HCEC 1CT (cell line): ENCODE measurements at places on chromosomes 1 and 21.

GRCh38 chr1:184745929-184746638 is 8.6 kb downstream of the EDEM3 start:
- DNase-seq = no peak

DNA sequence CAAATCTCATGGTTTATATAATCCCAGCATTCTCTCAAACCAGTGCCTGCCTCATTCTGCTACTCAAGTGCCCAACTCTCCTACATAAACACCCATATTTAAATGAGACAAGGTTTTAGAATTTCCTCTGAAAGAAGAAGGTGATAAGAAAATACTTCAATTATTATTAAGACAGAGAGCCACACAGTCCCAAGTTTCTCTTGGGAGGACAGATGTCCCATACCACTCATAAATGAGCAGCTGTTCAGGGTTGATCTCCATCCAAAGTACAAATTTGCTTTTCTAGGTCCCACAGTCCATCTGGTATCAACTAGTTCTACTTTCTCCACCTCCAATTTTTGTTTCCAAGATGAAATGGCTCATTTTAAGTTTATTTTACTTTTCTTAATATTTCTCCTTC is 11.3 kb downstream of the DCAF8 start:
- DNase-seq = no peak

DNA sequence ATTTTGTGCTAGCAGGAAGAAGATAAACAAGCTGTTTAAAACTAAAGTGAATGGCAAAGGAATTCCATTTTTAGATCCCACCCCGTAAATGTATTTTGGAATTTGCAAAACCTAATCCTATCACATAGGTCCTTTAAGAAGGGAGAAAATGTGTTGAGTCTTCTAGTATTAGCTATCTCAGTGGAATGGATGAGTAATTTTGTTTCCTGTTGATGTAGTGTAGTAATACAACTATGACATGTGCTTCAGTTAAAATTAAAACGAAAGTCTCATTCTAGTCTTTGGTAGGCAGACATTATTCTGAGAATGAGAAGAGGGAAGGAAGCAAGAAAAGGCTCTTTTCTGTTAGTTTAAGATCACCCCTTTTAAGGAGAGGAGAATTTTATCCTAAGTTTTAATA is 265.9 kb upstream of the C1orf105 start:
- DNase-seq = peak; percentile 93

- no peak for DNase-seq
Measured at GRCh38 chr21:45469273-45470086, 64.5 kb downstream of the COL18A1 start.

DNA sequence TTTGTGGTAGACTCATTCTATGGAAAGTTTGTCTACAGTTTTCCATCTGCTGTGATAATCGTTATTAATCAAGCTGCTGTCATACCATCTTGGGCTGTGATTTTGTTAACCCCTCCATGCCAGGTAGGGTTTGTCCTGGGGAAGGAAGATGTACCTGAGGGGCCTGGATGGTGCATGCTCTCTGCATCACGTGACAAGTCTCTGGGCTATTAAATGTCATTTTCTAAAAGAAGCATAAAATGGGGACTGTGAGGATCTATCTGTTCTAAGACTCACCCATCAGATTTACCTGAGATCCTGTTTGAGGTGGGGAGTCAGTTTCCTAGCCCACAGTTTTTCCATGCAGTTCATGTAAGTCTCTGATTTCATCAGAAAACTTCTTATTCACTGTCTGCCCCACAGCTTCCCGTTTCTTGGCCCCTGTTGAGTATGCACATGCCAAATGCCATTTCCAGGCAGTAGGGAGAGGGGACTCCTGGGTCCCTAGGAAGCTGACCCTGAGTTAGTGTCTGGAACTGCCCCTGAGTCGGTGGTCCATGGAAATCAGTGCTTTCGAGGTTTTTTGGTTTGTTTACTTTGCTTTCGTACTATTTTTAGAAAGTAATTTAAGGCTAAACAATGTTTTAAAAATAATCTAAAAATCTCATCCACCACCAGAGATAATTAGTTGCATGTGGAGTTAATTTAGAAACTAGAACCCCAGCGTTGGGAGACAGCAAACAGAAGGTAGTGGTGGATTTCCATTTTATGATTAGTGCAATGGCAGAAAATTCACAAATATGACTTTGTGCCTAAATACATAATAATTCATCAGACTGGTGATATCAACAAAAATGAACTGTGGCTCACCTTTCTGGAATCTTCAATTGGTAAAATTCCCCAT is 46.7 kb downstream of the ZBTB18 start:
- no peak for DNase-seq

- no peak for DNase-seq
Measured at GRCh38 chr1:116514708-116515525, 55.9 kb downstream of the CD58 start.

- no peak for DNase-seq
Measured at GRCh38 chr1:219716611-219717114, 103.8 kb upstream of the ZC3H11B start.

- peak; percentile 86 for DNase-seq
Measured at GRCh38 chr21:34983680-34984086, 65.4 kb downstream of the RUNX1 start.

DNA sequence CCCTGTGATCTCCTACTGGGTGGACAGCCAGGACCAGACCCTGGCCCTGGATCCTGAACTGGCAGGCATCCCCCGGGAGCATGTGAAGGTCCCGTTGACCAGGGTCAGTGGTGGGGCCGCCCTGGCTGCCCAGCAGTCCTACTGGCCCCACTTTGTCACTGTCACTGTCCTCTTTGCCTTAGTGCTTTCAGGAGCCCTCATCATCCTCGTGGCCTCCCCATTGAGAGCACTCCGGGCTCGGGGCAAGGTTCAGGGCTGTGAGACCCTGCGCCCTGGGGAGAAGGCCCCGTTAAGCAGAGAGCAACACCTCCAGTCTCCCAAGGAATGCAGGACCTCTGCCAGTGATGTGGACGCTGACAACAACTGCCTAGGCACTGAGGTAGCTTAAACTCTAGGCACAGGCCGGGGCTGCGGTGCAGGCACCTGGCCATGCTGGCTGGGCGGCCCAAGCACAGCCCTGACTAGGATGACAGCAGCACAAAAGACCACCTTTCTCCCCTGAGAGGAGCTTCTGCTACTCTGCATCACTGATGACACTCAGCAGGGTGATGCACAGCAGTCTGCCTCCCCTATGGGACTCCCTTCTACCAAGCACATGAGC is 17.2 kb upstream of the SLC25A44 start:
- DNase-seq = no peak

- no peak for DNase-seq
Measured at GRCh38 chr1:78267513-78268218, 221.9 kb downstream of the GIPC2 start.

- DNase-seq = no peak
Measured at GRCh38 chr1:66476774-66477173, 57.2 kb upstream of the SGIP1 start.

DNA sequence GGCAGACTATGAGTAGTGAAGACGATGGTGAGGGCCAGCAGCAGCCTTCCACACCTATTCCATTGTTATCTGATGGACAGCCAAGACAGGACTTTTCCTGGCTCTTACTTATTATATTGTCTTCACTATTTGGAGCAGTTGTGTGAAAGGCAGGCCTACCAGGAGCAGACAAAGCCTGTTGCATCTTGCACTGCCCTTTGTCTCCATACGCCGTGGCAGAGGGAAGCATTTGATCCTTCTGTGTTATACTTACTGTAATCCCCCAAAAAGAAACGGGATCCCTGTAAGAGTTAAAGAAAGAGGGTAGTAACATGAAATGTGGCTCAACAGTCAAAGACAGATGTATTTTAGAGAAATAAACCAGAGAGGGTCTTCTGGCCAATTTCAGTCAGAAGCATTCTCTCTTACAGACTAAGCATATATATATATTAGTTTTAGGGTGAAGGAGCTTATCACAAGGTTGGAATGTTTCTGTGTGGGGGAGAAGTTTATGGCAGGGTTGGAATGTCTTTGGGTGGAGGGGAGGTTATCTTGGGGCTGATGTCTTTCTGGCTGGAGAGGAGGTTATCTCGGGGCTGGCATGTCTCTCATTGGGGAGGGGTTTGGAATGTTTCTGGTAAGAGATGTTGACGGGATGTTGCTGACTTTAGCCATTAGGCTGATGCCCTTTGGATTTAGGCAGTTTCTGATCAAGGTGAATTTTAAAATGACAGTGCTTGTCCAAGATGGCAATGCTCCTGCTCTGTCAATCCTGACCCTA is 23.4 kb upstream of the HSD3B1 start:
- DNase-seq = no peak

DNA sequence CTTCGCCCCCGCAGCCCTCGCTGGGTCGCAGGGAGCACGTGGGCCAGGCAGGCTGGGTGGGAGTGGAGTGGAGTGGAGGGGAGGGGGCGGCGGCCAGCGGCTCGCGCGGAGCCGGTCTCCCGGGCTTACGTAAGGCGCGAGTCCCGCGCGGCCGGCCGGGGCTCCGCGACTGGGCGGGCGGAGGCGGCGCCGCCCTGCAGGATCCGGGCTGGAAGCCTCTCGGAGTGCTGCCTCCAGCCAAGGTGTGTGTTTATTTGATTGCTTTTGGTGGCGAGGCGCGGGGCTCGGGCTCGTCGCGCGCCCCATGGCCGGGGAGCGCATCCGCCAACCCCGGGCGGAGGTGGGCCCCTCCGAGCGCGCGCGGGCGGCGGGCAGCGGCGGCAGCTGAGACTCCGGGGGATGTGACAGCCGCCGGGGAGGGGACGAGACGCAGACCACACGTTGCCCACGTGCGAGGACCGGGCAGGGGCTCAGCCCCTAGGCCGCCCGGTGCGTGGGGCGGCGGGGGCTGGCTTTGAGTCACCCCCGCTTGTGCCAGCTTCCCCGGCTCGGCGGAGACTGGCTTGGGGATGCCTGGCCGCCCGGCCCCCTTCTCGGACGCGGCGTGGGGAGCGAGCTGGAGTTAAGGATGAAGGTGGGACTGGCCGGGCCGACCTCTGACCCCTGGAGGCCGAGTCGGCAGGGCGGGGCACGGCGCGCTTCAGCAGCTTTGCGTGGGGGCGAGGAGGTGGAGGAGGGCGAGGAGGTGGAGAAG is 402 bp upstream of the AK4 start:
- DNase-seq = peak; percentile 48

DNA sequence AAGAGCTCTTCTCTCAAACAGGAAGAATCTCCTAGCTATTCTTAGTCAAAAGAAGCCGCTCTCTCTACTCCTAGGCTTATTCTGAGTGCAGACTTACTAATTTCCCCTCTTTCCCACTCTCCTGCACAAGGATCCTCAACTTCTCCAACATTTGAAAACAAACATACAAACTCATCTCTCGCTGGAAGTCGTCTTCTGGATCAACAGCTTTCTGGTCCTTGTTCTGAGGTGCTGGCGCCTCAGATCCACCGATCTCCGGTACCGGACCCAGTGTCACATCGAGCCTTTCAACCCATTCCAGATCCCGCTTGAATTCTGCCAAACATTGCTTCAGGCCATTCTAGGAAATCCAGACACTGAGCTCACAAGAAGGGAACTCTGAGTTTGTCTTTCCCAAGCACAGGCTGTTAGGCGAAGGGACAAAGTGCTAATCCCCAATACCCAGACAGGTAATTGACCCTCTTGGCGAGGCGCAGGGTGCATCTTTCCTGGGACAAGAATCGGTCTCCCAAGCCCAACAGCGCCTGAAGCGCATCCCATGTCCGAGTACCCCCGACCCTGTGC is 696 bp downstream of the EBNA1BP2 start:
- no peak for DNase-seq

GRCh38 chr1:156434989-156435544 is 65.5 kb downstream of the MEF2D start:
- DNase-seq = no peak

DNA sequence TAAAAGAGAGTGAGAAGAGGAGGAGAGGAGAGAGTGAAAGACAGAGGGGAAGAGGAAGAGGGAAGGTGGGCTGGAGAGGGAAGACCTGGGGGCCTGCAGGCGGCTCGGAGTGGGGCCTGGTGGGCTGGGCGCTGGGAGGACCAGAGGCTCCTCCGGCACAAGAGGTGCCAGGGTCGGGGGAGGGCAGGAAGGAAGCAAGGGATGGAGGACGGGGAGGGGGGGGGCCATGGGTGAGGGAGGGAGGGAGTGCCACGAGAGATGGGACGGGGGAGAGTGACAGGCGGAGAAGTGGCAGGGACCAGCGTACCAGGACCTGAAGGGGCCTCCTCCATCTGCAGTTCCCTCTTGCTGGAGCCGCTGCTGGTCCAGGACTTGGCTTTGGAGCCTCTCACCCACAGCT is 87.7 kb downstream of the CASZ1 start:
- DNase-seq = no peak

GRCh38 chr1:83958704-83959103 is 40.2 kb downstream of the TTLL7 start:
- peak; percentile 1 for DNase-seq

DNA sequence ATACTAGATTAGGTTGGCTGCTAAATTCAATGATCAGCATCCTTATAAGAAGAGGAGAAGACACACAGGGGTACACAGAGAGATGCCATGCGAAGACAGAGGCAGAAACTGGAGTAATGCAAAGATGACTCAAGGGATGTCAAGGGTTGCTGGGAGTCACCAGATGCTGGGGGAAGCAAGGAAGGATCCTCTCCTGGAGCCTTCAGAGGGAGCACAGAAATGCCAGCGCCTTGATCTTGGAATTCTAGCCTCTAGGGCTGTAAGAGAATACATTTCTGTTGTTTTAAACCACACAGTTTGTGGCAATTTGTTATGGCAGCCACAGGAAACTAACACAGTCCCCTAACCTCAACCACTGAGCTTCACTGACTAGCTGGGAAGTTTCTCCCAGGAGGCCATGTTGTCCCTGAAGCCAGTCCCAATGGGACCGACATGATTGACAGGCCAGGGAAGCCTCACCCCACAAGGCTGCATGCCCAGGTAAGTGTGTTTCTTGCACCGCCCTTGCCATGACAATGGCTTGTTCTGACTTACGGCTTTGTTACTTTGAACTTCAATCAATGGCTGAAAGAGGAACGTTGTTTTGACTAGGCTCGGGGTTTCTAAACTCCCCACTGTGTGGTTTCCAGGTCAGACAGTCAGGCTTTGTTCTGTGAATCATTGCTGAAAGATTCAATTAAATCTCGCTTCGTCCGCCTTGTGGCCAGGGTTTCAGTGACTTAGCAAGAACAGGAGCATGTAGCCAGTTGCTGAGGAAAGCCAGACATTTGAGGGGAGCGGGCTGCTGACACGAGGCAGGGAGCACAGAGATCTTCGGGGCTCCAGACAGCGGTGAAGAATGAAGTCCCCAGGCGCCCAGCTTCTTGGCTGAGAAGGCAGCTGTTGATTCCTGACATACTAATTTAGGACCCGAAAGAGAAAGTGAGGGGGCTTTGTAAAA is 62.3 kb downstream of the RUNX1 start:
- DNase-seq = peak; percentile 91

- DNase-seq = no peak
Measured at GRCh38 chr1:55053265-55053954, 14.1 kb downstream of the PCSK9 start.

GRCh38 chr1:44847845-44848244 is 4.8 kb upstream of the PTCH2 start:
- no peak for DNase-seq

DNA sequence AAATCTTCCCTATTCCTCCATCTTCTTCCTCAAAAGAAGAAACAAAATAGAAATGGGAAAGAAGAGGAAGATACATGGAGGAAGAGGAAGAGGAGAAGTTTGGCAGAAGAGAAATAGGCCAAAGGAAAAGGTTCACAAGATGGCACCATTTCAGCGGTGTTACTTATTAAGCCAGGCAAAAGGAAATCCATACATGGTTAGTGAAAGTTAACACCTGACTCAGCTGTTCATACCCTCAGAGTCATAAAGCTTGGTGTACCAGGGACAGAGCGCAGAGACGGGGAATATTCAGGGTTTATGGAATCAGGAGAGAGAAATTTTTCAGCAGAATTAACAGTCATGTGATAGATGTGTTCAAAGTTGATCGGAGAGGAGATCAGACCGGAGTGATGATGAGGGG is 70.6 kb downstream of the COQ8A start:
- no peak for DNase-seq
